ENCODE measurements at places on chromosomes 12 and 14. TPM values are rescaled to one million over a fixed set of nuclear protein-coding genes. Genes with fewer than 3 reads are reported as not detected.

RASAL1 gene
- 0.10 TPM for total RNA-seq

FSCB gene
- total RNA-seq, result not detected

MIP gene
- not detected for total RNA-seq

CACNA2D4 gene
- 23.6 TPM for total RNA-seq

RNF212B gene
- total RNA-seq, result not detected

RD3L gene
- not detected for total RNA-seq

SYT10 gene
- not detected for total RNA-seq

NXPH4 gene
- 0.81 TPM for total RNA-seq

- no peak overlapping the region for H3K4me3 ChIP-seq
- peaks cover 18% of the 10 kb centered on the region for H3K27me3 ChIP-seq
- H3K36me3 ChIP-seq, result peaks cover 6% of the 10 kb centered on the region
- DNase-seq, result peak; percentile 75
These were observed 8.1 kb downstream of the LRRC43 start for GRCh38 chr12:122190842-122191668.

- H3K4me1 ChIP-seq, result peaks cover 7% of the 10 kb centered on the region
- H3K4me3 ChIP-seq, result peak overlapping the region; percentile 13
- no peak overlapping the region for H3K27ac ChIP-seq
- H3K36me3 ChIP-seq, result no peaks in the 10 kb centered on the region
- H3K27me3 ChIP-seq, result peaks cover 6% of the 10 kb centered on the region
These were observed 20.1 kb upstream of the CCDC63 start for GRCh38 chr12:110826592-110827200.

- no peak for DNase-seq
- no peak overlapping the region for H3K27ac ChIP-seq
- no peaks in the 10 kb centered on the region for H3K27me3 ChIP-seq
- peaks cover 4% of the 10 kb centered on the region for H3K36me3 ChIP-seq
- no peak overlapping the region for H3K4me3 ChIP-seq
- peaks cover 14% of the 10 kb centered on the region for H3K4me1 ChIP-seq
These were observed 88.5 kb upstream of the EVL start for GRCh38 chr14:99976681-99977080.

GRCh38 chr12:121837680-121838079 lies 21.0 kb downstream of the HPD start:
- no peak overlapping the region for H3K27ac ChIP-seq
- H3K27me3 ChIP-seq, result no peaks in the 10 kb centered on the region
- peaks cover under 1% of the 10 kb centered on the region for H3K36me3 ChIP-seq
- no peak overlapping the region for H3K4me3 ChIP-seq
- no peak for DNase-seq
- H3K4me1 ChIP-seq, result peaks cover 21% of the 10 kb centered on the region

DNA sequence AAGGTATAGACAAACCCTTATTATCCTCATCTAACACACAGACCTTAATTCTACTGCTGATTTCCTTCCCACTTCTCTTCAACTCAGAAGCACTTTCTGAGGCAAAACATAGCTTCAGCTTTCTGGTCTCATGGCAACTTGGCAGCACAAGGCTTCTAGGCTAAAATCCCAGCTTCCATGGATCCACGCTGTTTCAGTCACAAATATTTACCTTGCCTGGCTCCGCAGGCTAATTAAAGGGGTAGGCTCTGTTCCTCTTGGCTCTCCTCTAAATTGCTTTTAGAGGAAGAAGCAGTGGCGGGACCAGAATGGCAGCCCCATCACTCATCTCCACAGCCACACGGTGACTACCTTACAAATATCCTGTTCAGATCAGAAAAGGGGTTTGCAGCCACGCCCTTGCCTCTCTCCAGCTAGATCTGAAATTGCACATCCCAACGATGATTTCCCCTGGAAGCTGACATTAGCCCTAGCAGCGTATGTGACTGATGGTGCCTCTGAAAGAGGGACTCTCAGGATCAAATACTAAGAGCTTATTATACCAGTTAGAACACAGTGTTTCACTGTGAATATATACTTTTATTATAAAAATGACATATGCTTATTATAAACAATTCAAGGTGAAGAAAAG lies 221.5 kb upstream of the NUDT4 start:
- DNase-seq, result no peak
- no peak overlapping the region for H3K27ac ChIP-seq
- H3K36me3 ChIP-seq, result no peaks in the 10 kb centered on the region
- H3K4me1 ChIP-seq, result no peaks in the 10 kb centered on the region

DNA sequence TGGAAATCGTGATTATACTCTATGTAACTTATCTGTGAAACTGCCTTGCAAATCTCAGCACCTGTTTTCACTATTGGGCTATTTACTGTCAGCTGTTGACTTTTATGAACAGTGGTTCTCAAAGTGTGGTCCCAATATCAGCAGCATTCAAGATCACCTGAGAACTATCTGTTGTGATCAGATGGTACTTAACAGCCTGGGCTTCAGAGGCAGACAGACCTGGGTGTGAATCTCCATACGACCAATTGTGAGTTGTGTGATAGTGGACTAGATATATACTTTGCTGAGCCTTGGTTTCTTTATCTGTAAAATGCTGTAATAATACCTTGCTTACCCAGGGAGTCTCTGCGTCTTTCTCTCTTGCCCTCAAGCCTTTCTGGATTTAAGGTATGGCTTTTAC lies 105.1 kb downstream of the ERGIC2 start:
- no peak overlapping the region for H3K4me3 ChIP-seq
- no peak overlapping the region for H3K27ac ChIP-seq
- H3K36me3 ChIP-seq, result peaks cover 10% of the 10 kb centered on the region

DNA sequence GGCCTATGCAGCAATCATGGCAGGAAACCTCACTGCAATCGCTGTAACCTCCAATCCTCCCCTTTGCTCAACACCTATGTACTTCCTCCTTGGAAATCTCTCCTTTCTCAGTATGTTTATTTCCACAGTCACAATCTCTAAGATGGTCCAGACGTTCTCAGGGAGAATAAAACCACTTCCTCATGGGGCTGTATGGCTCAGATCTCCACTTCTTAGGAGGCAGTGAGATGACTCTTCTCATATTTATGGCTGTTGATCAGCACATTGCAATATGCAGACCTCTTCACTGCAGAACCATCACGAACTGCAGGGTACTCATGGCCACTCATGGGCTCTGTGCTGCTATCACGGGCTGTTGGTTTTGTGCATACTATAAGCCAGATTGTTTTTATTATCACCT lies 17.1 kb upstream of the OR4K17 start:
- no peak overlapping the region for H3K4me3 ChIP-seq
- no peak overlapping the region for H3K27ac ChIP-seq
- no peaks in the 10 kb centered on the region for H3K27me3 ChIP-seq
- DNase-seq, result no peak
- no peaks in the 10 kb centered on the region for H3K36me3 ChIP-seq
- H3K4me1 ChIP-seq, result no peaks in the 10 kb centered on the region

- DNase-seq, result no peak
- H3K36me3 ChIP-seq, result no peaks in the 10 kb centered on the region
- no peak overlapping the region for H3K27ac ChIP-seq
- H3K27me3 ChIP-seq, result peaks cover 2% of the 10 kb centered on the region
These were observed 32.7 kb downstream of the CCDC175 start for GRCh38 chr14:59543873-59544272.

GRCh38 chr14:56129092-56129491 lies 10.9 kb downstream of the PELI2 start:
- no peak overlapping the region for H3K27ac ChIP-seq
- peaks cover 15% of the 10 kb centered on the region for H3K4me1 ChIP-seq
- no peak overlapping the region for H3K4me3 ChIP-seq
- H3K27me3 ChIP-seq, result peaks cover 3% of the 10 kb centered on the region
- no peak for DNase-seq
- no peaks in the 10 kb centered on the region for H3K36me3 ChIP-seq

GRCh38 chr12:123519141-123520001 lies 14.1 kb downstream of the RILPL1 start:
- DNase-seq, result no peak
- no peaks in the 10 kb centered on the region for H3K4me1 ChIP-seq
- H3K36me3 ChIP-seq, result no peaks in the 10 kb centered on the region
- H3K4me3 ChIP-seq, result no peak overlapping the region
- H3K27ac ChIP-seq, result no peak overlapping the region
- H3K27me3 ChIP-seq, result no peaks in the 10 kb centered on the region

DNA sequence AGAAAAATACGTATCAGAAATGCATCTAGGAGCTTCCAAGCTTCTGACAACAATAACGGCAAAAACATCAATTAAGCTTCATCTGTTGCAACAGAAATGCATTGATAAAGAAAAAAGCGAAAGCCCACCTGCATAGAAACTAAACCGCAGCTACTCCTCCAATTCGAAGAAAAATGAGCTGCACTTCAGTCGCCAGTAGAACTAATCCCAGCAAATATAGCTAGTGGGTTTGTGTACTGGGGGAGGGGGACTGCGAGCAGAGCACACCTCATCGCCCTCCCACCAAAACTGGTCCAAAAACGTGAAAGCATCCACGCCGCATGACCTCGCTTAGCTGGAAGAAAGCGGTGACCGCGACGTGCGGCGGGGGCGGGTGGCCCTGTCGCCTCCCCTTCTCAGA lies 1.2 kb downstream of the SLC35F4 start:
- peaks cover 22% of the 10 kb centered on the region for H3K27me3 ChIP-seq
- no peaks in the 10 kb centered on the region for H3K4me1 ChIP-seq
- H3K4me3 ChIP-seq, result no peak overlapping the region
- DNase-seq, result no peak
- no peaks in the 10 kb centered on the region for H3K36me3 ChIP-seq

- no peak overlapping the region for H3K4me3 ChIP-seq
- DNase-seq, result no peak
- H3K4me1 ChIP-seq, result no peaks in the 10 kb centered on the region
- no peaks in the 10 kb centered on the region for H3K36me3 ChIP-seq
- H3K27ac ChIP-seq, result no peak overlapping the region
These were observed 29.4 kb downstream of the PTPRR start for GRCh38 chr12:70890895-70891832.

- no peaks in the 10 kb centered on the region for H3K27me3 ChIP-seq
- DNase-seq, result no peak
- no peak overlapping the region for H3K27ac ChIP-seq
- H3K4me1 ChIP-seq, result no peaks in the 10 kb centered on the region
- H3K36me3 ChIP-seq, result no peaks in the 10 kb centered on the region
- no peak overlapping the region for H3K4me3 ChIP-seq
These were observed 62.2 kb upstream of the LHX5 start for GRCh38 chr12:113533842-113534375.

Data from activated CD4-positive, alpha-beta memory T cell treated with anti-CD3 and anti-CD28 coated beads, Interleukin-2, amount 10 ng/mL, durations not matched to agents 7 days and 5 days (primary cell).